NCI-H524 (cell line): ENCODE measurements at places on chromosomes 11 and 22.

- no peak for DNase-seq
Observed at GRCh38 chr11:64989416-64989815, 7.4 kb downstream of the BATF2 start.

GRCh38 chr11:69136471-69136870, 19.3 kb upstream of the SMIM38 start:
- no peak for DNase-seq

GRCh38 chr22:31773416-31773815, 19.6 kb downstream of the DEPDC5 start:
- DNase-seq: no peak

- no peak for DNase-seq
Observed at GRCh38 chr11:22749536-22749935, 80.1 kb downstream of the SVIP start.

GRCh38 chr11:41996533-41996932, 537.1 kb upstream of the LRRC4C start:
- no peak for DNase-seq

DNA sequence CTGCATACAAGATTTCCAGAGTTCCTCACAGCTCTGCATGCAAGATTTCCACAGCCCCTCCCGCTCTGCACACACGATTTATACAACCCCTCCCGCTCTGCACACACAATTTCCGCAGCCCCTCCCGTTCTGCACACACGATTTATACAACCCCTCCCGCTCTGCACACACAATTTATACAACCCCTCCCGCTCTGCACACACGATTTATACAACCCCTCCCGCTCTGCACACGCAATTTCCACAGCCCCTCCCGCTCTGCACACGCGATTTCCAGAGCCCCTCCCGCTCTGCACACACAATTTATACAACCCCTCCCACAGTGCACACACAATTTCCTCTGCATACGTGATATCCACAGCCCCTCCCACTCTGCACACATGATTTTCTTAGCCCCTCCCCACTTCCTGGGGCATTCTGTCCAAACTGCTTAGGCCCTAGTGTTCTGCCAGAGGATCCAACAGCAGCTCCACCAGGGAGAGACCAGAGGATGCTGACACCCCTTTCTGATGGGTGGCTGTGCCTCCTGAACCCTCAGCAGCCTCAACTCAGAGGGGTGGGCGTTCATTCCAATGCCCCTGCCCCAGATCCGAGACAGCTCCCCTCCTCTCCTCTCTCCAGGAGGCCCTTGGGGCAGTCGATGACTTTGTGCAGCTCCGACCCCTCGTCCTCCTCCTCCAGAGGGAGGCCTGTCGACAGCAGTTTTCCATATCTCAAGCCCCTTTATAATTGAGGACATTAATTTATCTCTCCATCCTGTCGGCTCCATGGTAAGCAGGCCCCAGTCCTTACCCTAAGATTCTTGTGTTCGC, 671.7 kb downstream of the BRD1 start:
- no peak for DNase-seq

DNA sequence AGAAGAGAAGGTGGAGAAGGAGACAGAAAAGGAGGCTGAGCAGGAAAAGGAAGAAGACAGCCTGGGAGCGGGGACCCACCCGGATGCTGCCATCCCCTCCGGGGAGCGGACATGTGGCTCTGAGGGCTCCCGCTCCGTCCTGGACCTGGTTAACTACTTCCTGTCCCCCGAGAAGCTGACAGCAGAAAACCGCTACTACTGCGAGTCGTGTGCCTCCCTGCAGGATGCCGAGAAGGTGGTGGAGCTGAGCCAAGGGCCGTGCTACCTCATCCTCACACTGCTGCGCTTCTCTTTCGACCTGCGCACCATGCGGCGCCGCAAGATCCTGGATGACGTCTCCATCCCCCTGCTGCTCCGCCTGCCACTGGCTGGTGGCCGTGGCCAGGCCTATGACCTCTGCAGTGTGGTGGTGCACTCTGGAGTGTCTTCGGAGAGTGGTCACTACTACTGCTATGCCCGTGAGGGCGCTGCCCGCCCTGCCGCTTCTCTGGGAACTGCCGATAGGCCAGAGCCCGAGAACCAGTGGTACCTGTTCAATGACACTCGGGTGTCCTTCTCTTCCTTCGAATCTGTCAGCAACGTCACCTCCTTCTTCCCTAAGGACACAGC, 21.4 kb downstream of the USP35 start:
- DNase-seq: no peak

GRCh38 chr11:118691926-118692830, 12.7 kb upstream of the TREH start:
- no peak for DNase-seq

DNA sequence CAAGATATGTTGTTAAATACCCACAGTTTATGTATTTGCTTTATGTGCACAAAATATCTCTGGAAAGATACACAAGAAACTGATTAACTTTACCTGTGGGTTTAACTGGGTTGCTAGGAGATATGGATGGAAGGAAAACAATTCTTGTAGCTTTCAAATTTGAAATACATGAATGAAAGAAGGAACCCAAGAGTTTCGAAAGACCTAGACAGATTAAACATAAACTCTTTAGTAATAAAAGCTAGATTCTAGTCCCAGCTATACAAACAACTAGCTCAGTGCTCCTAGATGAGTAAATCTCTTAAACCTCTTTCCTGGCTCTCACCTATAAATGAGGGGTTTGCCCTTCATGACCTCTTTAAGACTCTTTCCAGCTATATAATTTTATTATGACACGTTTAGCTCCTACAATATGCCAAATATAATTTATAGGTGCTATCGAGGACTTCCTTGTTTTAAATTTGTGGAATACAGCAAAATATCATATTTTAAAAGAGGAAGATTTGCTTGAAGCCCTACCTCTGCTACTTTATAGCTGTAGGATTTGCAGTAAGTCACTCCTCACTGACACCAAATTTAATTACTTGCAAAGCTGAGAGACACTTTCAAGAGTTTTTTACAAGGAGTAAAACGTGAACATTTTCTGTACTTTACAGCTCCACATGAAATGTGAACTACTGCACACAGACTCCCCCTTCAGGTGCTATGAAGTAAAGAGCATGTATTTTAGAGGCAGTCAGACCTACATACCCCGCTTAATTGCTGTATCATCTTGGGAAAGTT, 50.7 kb downstream of the RRAS2 start:
- DNase-seq: peak; percentile 43

DNA sequence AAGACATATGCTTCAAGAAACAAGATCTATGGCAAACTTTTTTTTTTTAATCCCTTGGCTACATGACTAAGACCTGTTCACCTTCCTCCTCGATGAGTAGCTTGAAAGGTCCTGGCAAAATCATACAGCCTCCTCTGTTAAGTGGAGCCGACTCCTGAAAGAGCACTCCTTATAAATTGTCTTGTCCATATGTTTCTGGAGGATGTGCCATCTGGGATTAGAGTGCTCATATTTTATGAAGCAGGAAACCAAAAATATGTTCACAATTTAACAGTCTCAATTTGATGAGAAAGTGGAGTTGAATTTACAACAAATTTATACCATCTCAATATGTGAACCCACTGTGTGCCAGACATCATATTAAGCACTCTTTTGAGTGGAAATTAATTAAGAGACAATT, 912.1 kb upstream of the FAT3 start:
- peak; percentile 95 for DNase-seq

- no peak for DNase-seq
Observed at GRCh38 chr11:12705874-12706273, 31.7 kb downstream of the TEAD1 start.

GRCh38 chr11:72969894-72970335, 155.7 kb downstream of the ATG16L2 start:
- no peak for DNase-seq

- DNase-seq: no peak
Observed at GRCh38 chr11:117796872-117797529, at the start of gene DSCAML1. Gene DSCAML1, minus strand, starts transcription at chr11:117797216. Its CDS starts 137 bp downstream, at chr11:117797079.

DNA sequence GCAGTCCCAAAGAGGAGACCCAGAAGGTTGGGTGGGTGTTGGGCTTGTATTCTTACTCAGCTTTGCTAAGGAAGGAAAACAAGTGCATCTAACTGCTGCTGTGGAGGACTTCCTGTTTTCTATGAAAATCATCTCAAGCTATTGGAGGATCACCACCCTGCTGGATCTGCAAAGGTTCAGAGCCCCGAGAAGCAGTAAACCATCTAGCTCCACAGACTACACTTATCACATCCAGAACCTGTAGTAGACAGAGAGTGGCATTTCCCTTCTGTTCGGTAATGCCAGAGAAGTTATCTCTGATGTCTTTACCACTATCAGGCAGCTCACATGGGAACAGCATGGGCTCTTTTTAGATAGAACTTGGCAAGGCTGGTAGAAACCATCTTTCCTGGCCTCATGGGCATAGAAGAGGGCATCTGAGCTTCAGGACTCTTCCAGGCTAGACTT, 21.7 kb downstream of the KCNJ1 start:
- no peak for DNase-seq

DNA sequence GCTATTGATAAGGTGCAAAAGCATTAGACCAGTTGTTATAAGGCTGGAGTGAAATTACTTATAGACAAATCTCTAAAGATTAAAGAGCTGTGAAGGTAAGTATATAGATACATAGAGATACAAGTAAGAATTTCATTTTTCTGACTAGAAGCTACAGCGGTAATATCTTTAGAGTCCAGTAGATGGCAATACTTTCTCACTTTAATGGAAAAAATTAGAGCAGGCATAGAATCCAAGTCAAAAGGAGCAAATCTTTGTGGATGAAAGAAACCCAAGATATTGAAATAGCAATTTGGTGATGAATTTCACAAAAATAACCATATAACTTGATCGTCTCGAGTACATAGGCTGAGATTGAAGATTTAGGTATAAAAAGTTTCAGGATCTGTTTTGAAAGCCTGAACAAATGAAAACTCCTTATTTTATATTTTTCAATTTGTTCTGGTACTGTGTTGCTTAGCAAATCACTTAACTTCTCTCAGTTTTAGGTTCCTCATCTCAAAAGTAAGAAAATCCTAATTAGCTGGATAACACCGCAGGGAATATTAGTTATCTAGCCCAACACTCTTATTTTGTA, 81.9 kb downstream of the UVRAG start:
- peak; percentile 44 for DNase-seq

- DNase-seq: no peak
Observed at GRCh38 chr11:55673860-55674259, 11.9 kb downstream of the OR4C6 start.

DNA sequence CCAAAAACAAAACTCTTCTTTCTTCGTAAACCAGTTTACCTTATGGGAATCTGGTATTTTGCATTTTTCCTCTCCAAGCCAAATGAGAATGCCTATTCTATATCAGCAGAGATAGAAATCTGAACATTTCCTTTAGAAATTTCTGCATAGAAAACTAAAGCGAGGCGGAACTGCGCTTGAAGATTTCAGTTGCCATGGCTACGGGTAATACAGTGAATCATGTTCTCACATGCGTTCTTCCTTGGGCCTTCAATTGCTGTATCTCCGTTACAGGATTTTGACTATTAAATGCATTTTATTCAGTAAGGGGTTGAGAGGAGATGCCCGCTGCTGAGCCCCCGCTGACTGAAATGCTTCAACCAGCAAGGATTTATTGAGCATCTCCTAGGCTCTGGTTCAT, 108.2 kb upstream of the CRYBB3 start:
- no peak for DNase-seq

- DNase-seq: no peak
Observed at GRCh38 chr22:35020517-35020916, 45.4 kb upstream of the ISX start.

- no peak for DNase-seq
Observed at GRCh38 chr22:40463683-40464082, 93.3 kb downstream of the SGSM3 start.

GRCh38 chr11:125768336-125769046, 10.1 kb downstream of the PATE2 start:
- DNase-seq: no peak

- DNase-seq: no peak
Observed at GRCh38 chr11:86486261-86487030, 111.8 kb downstream of the CCDC81 start.

DNA sequence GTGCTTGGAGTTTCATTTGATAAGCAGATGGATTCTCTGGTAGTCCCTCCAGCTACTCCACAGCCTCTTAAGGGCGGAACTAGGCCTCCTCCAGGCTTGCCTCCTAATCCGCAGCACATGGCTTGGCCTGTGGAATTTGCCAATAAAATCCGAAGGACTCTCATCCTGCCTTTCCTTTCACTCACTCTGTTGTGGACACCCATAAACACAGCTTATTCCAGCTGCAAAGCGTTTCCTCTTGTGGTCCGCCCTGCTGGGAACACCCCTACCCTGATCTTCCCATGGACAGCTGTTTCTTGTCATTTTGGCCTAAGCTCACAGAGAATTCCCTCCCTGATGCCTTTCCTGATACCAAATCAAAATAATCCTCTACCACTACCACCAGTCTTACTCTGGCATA, 546.2 kb downstream of the NTM start:
- DNase-seq: no peak

DNA sequence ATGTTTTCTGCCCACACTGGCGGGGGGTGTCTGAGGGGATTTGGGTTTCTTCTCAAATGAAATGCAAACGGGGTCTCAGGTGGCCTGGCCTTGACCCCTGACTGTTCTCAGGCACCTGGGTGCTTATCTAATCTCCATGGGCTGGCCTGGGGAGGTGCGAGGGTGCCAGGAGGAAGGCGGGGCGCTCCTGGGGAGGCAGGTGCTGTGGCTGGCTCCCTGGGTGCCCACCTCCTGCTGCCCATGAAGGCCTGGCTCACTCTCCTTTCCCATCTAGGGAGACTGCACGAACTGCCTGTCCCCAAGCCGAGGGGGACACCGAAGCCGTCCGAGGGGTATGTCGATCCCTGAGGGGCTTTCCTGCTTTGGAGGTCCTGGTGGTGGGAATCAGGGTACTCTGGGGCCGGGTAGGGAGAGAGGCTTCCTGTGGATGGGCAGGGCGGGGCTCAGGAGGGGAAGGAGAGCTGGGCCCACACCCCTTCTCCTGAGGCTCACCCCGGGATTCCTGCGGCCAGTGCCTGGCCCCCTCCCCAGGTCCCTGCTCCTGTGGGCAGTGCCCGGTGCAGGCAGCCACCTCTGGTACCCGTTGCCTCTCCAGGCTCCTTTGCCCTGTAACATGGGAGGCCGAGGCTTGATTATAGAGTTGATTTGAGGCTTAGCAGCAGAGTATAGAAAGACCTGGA, 18.4 kb downstream of the MICALL1 start:
- DNase-seq: no peak

DNA sequence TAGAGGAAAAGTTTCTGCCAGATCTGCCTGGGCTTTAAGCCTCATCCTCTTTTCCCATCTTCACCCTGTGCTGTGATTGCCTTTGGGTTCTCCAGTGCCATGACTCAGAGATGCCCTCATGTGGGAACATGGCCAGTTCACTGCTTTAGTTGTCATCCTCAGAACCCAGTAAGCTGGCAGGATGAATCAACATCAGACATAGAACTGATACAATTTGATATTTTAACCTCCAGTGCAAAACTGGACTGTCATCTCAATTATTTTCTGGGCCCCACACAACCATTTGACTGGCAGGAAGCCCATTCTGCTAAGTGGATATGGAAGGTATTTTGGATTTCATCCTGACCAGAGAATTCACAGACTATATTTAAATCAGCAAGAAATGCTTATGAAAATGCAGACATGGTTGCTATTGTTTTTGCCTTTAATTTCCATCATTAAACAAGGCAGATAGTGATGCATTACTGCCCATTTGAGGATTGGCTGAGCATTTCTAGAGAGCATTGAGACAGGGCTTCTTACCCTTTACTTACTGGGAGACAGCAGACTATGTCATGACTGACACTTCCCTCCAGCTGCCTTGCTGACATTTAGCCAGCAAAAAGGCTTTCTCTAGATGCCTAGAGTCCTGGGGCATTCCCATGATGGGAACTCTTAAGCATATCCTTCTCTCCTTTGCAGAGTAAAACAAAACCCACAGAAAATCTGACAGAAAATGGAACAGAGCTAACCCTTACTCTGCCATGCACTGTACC, 327.1 kb upstream of the MTNR1B start:
- DNase-seq: no peak

GRCh38 chr11:76380159-76380976, 564 bp downstream of the THAP12 start:
- peak; percentile 11 for DNase-seq
